Right ventricle myocardium superior (tissue), 1 donor: ENCODE measurements at places on chromosomes 4 and X. TPM values are rescaled to one million over a fixed set of nuclear protein-coding genes. Genes with fewer than 3 reads are reported as not detected.
A peak's percentile ranks its signal among the peaks of the same experiment; 100 is the strongest.

The FGFBP1 gene
- not detected for total RNA-seq

The F11 gene
- total RNA-seq: 0.40 TPM

The CTAG2 gene
- not detected for total RNA-seq

The MMRN1 gene
- total RNA-seq: 2.3 TPM

The ABCE1 gene
- 32.5 TPM for total RNA-seq

The TMEM187 gene
- 7.1 TPM for total RNA-seq

The RAB33A gene
- total RNA-seq: 0.24 TPM

The C1QTNF7 gene
- 1.9 TPM for total RNA-seq

The PNMA5 gene
- not detected for total RNA-seq

The VEGFC gene
- 5.4 TPM for total RNA-seq

The STATH gene
- not detected for total RNA-seq

The ZFP42 gene
- total RNA-seq: not detected

The SSX3 gene
- total RNA-seq: not detected

The LANCL3 gene
- 0.05 TPM for total RNA-seq

The IRF2 gene
- 27.2 TPM for total RNA-seq

DNA sequence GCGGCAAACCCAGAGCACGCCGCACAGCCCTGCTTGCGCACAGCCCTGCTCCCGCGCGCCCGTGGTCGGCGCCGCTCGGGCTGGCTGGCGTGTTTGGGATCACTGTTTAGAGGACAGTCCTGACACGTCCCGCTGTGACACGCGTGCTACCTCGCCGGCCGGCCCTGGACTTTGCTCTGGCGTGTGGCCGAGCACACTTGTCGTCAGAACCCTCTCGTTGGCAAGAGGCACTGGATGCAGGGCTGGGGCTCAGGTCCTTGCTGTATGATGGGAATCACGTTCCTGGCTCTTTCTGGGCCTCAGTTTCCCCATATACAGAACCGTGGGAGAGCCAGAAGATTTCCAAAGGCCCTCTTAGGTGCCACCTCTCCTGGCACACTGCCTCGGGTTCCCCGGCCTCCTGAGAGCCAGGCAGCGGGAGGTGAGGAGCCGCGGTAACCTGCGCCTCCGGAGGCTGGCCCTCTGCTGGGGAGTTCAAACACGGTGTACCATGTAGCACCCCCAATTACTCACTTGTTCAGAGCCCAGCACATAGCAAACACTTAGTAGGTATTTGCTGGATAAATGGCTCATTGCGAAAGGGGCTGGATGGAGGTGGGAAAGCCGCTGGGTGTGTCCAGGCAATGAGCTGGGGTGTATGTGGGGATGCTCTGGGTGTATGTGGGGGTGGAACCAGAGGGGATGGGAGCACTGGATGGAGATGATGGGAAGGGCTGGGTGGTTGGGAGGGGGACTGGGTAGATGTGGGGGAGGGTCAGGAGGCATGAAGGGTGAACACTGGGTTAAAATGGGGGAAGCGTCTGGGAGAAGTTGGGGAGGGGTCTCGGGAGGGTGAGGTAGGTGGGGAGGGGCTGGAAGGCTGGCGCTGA lies 76.6 kb downstream of the HTRA3 start:
- DNase-seq: peak; percentile 45

GRCh38 chr4:15001248-15001868 lies 923 bp upstream of the CPEB2 start:
- peak; percentile 88 for DNase-seq

DNA sequence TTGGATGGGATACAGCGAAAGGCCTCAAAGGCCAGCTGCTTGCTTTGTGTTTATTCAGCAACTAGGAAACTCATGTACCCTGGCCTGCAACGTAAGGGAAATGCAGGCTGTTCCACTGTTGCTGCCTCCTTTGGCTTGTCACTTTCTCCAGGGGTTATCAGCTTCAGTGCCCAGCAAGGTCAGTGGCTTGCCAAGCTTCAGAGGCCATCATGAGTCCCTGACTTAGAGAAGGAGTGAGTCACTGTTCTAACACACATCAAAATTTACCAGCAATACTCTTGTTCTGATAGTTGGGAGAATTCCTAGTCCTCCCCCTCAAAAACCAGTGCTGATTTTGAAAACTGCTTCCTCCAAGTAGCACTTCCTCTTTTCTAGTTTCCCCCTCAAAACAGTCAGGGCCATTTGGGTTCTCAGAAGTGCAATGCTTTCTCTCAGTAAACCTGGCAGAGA lies 250.8 kb downstream of the ARHGAP24 start:
- peak; percentile 73 for DNase-seq

GRCh38 chr4:81884986-81885385 lies 413.3 kb upstream of the RASGEF1B start:
- no peak for DNase-seq

- DNase-seq: peak; percentile 39
These were observed 17.3 kb upstream of the UVSSA start for GRCh38 chr4:1329408-1330371.

DNA sequence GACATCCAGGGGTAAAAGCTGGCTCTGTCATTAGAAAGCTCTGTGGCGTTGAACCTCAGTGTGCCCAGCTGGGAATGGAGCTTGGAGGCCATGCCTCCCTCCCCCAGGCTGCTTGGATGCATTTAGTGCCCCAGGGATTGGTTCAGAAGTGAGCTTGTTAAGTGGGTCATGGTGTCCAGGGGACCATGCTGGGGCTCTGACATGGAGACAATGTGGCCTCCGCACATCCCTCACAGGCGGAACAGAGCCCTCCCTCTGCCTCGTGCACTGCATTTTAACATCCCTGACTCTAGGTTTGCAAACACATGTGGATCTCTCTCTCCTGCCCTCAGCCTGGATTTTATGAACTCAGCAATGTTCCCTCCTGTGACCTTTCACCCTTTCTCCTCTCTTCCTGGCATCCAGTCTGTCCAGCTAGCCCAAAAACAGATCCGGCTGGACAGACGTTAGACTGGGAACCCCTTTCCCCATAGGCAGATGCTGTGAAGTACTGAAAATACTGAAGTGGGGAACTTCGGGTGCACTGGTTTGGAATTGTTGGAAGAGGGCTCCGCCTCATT lies 81.5 kb downstream of the SORCS2 start:
- DNase-seq: peak; percentile 1

GRCh38 chrX:48918301-48918642 lies 552 bp downstream of the PIM2 start:
- DNase-seq: no peak

GRCh38 chrX:24245202-24245601 lies 68.7 kb downstream of the SUPT20HL2 start:
- no peak for DNase-seq

- DNase-seq: no peak
These were observed 35.7 kb downstream of the DDX53 start for GRCh38 chrX:23035493-23035892.

DNA sequence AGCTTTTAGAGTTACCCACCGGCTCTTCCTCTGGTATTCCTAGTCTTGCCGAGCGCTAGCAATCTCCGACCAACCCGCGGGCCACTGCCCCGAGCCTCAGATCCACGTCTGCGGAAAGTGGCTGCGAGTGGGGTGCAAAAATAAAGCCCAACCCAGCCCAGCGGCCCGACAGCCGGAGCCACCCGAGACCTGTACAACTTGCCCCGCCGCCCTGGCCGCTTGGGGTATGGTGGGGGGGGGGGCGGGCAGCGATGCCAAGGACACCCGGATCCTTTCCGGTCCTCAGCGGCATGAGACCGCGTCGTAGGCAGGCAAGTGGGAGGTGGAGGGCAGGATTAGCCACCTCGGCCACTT lies 1.6 kb downstream of the SLITRK4 start:
- no peak for DNase-seq

GRCh38 chr4:152635851-152636250 lies 43.9 kb downstream of the TMEM154 start:
- no peak for DNase-seq

GRCh38 chr4:67483868-67484602 lies 61.3 kb downstream of the CENPC start:
- no peak for DNase-seq

DNA sequence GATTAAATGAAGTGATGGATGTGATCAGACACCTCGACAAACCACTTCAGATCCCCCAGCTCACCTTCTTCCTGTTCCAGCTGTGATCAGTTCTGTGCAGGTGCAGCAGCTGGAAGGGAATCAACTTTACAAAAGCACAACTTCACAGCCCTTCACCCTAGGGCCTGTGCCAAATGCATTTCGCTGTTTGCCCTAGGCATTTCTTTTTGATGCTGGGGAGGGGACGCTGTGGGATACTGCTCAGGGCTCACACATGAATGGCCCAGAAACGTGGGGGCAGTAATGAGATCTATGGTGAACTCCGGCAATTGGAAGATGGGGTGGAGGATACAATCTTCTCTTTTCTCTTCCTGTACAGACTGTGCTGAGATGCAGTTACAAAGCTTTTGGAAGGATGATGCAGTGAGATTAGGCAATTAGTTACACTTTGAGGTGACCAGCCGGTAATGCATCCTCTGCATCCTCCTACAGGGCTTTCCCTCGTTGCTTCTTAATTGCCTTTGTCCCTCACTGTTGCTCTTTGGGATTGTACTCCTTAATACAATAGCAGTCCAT lies 215.1 kb upstream of the PITX2 start:
- no peak for DNase-seq

DNA sequence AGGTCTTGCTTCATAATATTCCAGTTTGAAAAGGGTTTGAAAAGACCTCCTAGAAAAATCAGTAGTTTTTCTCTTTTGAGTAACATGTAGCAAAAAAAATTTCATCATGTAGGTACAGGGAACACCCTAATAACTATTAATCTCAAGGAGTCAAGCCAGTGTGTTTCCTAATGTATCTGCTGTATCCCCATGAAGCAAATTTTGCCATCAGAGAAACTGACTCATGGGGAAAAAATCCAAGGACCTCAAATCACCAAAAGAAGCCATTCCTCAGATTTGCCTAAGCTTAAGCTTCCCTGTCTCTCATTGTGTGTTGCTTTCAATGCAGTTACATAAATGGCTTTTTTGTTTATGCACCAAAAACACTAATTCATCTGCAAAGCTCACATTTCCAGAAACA lies 29.7 kb downstream of the F9 start:
- DNase-seq: no peak

DNA sequence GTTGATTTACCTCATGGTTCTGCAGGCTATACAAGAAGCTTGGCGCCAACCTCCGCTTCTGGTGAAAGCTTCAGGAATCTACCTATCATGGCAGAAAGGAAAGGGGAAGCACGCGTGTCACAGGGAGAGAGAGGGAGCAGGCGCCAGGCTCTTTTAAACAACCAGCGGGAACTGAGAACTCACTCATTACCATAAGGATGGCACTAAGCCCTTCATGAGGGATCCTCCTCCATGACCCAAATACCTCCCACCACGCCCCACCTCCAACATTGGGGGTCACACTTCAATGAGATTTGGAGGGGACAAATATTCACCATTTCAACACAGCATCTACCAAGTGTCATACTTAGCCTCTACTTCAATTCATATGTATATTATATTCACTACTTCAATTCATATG lies 18.8 kb upstream of the TBC1D8B start:
- no peak for DNase-seq

- DNase-seq: no peak
These were observed 42.3 kb downstream of the CCNG2 start for GRCh38 chr4:77199276-77199675.

DNA sequence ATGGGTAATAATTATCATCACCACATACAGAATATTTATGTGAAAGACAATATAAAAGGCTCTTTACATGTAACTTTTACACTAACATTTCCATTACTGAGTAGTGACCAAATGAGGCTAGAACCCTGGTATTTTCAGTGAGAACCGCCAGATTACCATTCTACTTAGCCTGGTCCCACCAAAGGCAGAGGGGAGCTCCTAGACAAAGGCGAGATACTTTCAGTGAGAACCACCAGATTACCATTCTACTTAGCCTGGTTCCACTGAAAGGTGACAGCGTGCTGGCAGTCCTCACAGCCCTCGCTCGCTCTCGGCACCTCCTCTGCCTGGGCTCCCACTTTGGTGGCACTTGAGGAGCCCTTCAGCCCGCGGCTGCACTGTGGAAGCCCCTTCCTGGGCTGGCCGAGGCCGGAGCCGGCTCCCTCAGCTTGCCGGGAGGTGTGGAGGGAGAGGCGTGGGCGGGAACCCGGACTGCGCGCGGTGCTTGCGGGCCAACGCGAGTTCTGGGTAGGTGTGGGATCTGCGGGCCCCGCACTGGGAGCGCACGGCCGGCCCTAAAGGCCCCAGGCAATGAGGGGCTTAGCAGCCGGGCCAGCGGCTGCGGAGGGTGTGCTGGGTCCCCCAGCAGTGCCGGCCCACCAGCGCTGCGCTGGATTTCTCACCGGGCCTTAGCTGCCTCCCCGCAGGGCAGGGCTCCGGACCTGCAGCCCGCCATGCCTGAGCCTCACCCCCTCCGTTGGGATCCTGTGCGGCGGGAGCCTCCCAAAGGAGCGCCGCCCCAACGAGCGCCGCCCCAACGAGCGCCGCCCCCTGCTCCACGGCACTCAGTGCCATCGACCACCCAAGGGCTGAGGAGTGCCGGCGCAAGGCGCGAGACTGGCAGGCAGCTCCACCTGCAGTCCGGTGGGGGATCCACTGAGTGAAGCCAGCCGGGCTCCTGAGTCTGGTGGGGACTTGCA lies 1276.1 kb downstream of the PCDH7 start:
- no peak for DNase-seq

- peak; percentile 9 for DNase-seq
These were observed 20.1 kb upstream of the MSANTD1 start for GRCh38 chr4:3228881-3229280.

GRCh38 chr4:127120441-127121090 lies 512.2 kb upstream of the INTU start:
- no peak for DNase-seq

GRCh38 chrX:107825698-107826237 lies at the start of gene MID2:
TSS of gene MID2 (plus strand) at chrX:107825866. CDS start at chrX:107826427, 561 bp downstream.
- DNase-seq: peak; percentile 57

GRCh38 chr4:141275834-141276233 lies 55.1 kb downstream of the ZNF330 start:
- DNase-seq: no peak

GRCh38 chrX:40663078-40663740 lies 15.8 kb upstream of the CXorf38 start:
- DNase-seq: no peak

DNA sequence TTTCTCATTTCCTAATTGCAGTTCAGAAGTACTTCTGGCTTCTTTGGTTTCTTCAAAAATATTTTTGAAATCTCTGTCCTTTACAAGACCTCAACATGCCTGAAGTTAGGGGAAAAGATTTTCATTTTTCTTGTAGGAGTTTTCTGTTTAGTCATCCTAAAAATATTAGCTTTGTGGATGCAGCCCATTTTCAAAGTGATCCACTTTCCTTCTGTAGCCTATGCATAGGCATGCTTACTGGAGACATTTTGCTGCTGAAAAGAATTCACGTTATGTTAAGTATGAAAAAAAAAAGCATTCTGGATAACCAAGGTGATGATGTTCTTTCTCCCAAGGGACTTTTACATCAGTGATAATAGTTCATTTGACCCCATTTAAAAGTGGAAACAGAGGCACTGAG lies 245.6 kb downstream of the THOC2 start:
- no peak for DNase-seq

GRCh38 chrX:38347136-38347535 lies 5.3 kb upstream of the OTC start:
- DNase-seq: no peak

DNA sequence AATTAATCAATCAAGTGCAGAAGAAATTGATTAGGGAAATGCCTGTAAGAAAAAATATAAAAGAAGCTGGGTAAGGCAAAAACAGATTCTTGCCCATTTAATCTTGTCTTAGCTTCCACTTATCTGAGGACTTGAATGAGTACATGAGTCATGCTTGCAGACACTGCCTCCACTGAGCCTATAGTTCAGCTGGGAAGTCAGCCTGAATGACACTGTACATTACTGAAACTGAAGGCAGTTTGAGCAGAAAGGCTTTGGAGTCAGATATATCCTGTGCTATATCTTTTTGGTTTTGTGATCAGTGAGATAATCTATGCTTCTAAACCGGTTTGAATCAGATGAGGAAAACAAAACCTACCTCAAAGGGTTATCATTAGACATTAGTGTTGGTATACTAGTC lies 61.3 kb downstream of the NUDT11 start:
- DNase-seq: no peak
